Activated B cell treated with CpG ODN at 0.5 μM for 24 hours (primary cell): ENCODE measurements at places on chromosomes 2 and 18.

GRCh38 chr2:241064802-241065354, 37.2 kb downstream of the MTERF4 start:
- H3K4me3 ChIP-seq, result no peak overlapping the region
- H3K27ac ChIP-seq, result no peak overlapping the region
- H3K4me1 ChIP-seq, result peaks cover 2% of the 10 kb centered on the region
- DNase-seq, result no peak
- peaks cover 3% of the 10 kb centered on the region for H3K27me3 ChIP-seq

GRCh38 chr2:239035361-239035814, 187.5 kb downstream of the TWIST2 start:
- no peaks in the 10 kb centered on the region for H3K36me3 ChIP-seq
- H3K27me3 ChIP-seq, result peaks cover 10% of the 10 kb centered on the region
- no peak overlapping the region for H3K4me3 ChIP-seq
- no peak overlapping the region for H3K27ac ChIP-seq

GRCh38 chr2:189249171-189249570, 69.6 kb upstream of the COL5A2 start:
- no peak overlapping the region for H3K27ac ChIP-seq
- H3K4me3 ChIP-seq, result no peak overlapping the region

DNA sequence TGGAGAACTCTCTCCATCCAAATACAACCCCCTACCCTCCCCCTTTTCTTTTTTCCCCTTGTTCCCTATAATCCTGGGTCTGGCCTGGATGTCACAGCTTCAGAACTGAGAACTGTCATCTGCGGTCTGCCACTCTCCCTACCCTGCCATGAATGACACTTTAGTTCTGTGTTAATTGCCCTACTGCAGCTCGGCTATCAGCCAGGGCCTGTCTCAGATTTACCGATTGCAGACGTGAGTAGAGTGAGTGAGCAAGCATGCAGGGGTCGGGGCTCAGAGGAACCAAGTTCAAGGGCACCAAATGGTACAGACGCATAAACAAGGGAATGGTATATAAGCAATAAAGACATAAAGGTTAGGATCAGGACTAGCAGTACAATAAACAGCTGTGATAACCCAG, 967.8 kb downstream of the BCL11A start:
- H3K4me1 ChIP-seq, result peaks cover 10% of the 10 kb centered on the region
- no peak overlapping the region for H3K4me3 ChIP-seq
- H3K27ac ChIP-seq, result no peak overlapping the region
- DNase-seq, result no peak
- H3K36me3 ChIP-seq, result no peaks in the 10 kb centered on the region
- no peaks in the 10 kb centered on the region for H3K27me3 ChIP-seq

GRCh38 chr2:137942037-137942832, 22.0 kb upstream of the HNMT start:
- DNase-seq, result no peak
- H3K27ac ChIP-seq, result no peak overlapping the region
- no peaks in the 10 kb centered on the region for H3K36me3 ChIP-seq
- H3K4me3 ChIP-seq, result no peak overlapping the region

DNA sequence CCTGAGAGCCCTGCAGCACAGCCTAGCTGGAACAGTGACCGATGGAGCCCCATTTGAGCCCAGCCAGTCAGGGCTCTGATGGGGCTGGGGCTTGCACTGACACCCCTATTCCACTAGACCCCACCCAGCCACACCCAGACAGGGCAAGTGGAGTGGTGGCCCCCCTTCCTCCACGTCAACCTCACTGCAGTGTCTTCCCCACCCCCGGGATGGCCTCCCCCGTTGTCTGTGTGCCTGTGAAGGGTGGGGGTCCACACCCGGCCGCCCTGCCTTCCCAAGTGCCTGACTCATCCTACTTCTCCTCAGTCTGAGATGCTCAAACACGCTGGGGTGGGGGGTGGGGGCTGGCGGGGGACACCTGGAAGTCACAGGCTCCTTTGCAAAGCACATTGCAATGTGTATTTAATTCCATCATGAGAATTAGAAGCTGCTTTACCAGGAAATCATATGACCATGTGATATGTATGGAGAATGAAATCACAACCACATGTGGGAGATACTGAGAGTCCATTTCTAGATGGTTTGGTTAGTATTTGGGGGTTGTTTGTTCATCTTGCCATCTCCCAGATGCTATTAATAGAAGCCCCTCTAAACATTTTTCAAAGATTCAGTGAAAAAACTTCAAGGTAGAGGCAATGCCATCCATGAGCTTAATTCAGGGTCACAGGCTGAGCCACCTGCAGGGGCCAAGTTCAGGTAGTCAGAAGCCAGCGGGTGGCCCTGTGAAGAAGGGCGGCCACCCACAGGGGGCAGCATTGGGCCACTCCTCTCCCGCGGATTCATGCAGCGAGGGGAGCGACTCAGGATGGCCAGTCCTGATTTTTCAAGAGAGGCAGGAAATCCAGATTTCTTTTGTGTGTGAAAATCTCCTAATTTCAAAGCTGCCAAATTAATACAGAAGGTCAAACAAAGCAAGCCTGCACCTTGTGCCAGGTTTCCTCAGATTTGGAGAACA, 22.7 kb upstream of the GMPPA start:
- H3K36me3 ChIP-seq, result no peaks in the 10 kb centered on the region
- no peak overlapping the region for H3K4me3 ChIP-seq
- DNase-seq, result no peak
- peaks cover 37% of the 10 kb centered on the region for H3K27me3 ChIP-seq

- H3K36me3 ChIP-seq, result no peaks in the 10 kb centered on the region
- H3K4me1 ChIP-seq, result peaks cover 13% of the 10 kb centered on the region
- no peak overlapping the region for H3K4me3 ChIP-seq
- DNase-seq, result no peak
- no peak overlapping the region for H3K27ac ChIP-seq
Observed at GRCh38 chr2:207423886-207424285, 105.9 kb upstream of the CREB1 start.

- no peaks in the 10 kb centered on the region for H3K27me3 ChIP-seq
- no peak overlapping the region for H3K4me3 ChIP-seq
- no peak for DNase-seq
- H3K27ac ChIP-seq, result no peak overlapping the region
- peaks cover 39% of the 10 kb centered on the region for H3K4me1 ChIP-seq
Observed at GRCh38 chr2:240589375-240589774, 2.8 kb downstream of the CAPN10 start.

- H3K4me1 ChIP-seq, result peaks cover 8% of the 10 kb centered on the region
- no peak for DNase-seq
- no peak overlapping the region for H3K27ac ChIP-seq
- peaks cover 9% of the 10 kb centered on the region for H3K27me3 ChIP-seq
- no peaks in the 10 kb centered on the region for H3K36me3 ChIP-seq
- H3K4me3 ChIP-seq, result no peak overlapping the region
Observed at GRCh38 chr2:240440704-240441320, 5.3 kb downstream of the GPC1 start.
